ENCODE measurements at places on chromosomes 13 and 19. TPM values are rescaled to one million over a fixed set of nuclear protein-coding genes. Genes with fewer than 3 reads are reported as not detected.

DNA sequence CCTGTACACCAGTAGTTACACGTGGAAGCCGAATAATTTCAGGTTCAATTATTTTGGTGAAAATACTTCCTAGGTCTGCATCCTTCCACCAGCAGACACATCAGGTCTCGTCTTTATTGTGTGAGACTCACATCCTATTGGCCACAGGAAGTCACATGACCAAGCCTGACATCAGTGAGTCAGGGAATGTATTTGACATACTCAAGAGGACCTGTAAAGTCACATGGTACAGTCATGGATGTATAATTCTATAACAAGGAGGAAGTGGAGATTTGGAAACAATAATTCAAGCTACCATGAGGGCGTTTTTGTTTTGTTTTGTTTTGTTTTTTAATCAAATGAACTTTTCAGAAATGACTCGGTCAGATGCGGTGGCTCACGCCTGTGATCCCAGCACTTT is 9.3 kb upstream of the HIF3A start:
- no peak for DNase-seq

DNA sequence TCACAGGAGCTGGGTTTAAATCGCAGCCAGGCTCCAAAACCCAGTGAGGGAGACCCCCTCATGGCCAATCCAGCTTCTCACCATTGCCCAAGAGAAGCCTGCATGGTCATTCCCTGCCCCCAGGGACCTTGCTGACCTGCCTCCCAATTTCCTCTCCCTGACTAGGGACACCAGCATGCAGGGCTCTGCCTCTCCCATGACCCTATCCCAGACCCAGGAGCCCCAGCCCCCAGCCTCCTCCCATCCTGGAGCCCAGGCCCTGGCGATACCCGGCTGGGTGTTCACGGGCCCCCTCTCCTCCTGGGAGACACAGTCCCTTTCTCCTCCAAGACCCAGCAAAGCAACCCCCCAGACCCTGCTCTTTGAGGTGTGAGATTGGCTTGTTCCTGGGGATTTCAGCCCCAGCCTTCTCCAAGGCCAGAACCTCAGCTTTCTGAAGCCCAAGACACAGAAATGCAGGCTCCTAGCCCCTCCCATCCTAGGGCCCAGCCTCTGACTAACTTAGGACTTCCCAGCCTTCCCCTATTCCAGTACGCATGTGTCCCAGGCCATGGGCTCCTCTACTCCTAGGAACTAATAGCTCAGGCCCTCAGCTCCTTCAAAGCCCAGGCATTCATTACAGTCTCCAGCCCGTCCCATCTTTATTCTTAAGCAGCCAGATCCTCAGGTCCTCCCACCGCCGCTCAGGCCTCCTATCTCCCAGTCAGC is 1.1 kb downstream of the GYS1 start:
- peak; percentile 78 for DNase-seq

- DNase-seq = no peak
Measured at GRCh38 chr19:13212759-13213330, 62.6 kb downstream of the IER2 start.

DNA sequence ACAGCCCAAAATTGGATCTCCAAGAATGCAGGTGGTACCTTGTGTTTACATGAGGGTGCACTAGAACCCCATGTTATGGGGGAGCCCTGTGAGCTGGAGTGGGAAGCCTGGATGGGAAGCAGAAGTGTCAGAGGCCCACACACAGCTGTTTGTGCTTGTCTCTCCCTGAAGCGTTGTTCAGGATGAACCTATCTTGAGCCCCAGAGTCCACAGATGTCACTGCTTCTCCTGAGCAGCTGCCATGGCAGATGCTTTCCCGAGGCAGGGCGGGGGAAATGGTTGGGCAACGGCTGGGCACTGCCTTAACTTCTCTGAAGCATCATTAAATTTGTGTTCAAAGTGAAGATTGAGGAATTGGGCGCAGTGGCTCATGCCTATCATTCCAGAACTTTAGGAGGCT is 17.1 kb upstream of the CHST8 start:
- no peak for DNase-seq

DNA sequence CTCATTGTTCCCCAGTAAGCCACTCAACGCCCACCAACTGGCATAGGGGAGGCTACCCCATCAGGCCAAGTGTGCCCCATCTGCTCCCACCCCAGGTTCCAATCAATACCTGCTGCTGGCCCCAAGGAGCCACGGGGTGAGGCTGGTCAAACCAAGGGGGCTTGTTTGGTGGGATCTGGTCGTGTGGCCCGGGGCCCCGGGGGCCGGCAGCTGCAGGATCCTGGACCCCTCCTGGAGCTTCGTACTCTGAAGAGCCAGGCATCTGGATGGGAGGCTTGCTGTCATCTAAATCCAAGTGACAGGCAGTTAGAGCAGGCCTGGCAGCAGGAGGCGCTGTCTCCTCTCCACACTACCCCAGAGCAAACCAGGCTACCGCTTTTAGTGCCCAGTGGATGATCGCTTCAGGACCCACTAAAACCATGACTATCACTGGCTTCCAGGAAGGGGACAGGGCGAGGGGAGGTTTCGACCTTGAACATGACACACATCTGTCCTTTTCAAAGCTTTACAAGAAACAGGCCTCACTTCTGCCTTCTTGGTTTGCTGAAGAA is 14.2 kb downstream of the CHERP start:
- DNase-seq = no peak

DNA sequence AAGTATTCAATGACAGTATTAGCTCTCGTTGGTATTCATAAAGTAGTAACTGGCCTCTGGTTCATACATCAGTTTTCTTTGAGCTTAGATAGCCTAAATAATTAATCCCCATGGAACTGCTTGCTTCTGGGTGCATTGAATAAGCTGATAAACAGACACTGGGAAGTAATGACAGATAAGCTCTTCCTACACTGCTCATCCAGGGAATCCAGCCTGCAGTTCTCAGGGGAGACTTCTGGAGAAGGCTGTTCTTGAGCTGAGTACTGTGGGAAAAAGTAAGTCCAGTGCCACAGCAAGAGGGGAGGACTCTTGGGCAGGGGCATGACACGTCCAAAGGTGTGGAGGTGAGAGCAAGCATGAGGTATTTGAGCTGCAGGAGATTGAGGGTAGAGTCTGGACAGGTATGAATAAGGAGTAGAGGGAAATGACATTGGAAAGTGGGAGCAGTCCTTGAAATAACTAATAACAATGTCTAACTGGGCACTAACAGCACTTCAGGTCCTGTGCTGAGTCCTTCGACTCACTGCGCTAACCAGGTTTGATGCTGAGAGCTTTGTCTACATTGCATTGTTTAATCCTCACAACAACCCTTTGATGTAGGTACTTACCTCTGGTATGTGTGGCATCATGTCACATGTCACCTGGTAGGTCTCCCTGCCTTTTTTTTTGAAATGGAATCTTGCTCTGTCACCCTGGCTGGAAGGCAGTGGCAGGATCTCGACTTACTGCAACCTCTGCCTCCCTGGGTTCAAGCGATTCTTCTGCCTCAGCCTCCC is 7.2 kb downstream of the GARRE1 start:
- no peak for DNase-seq

Gene NTF4
- polyA plus RNA-seq = 5.8 TPM

Gene MTRF1
- polyA plus RNA-seq = 11.7 TPM

Gene EFNA2
- 0.48 TPM for polyA plus RNA-seq

Gene C19orf85
- not detected for polyA plus RNA-seq

Gene SHISA2
- 82.8 TPM for polyA plus RNA-seq

Gene ATP8A2
- polyA plus RNA-seq = 1.6 TPM

Gene APC2
- polyA plus RNA-seq = 1.1 TPM

All from hindlimb muscle (tissue), 1 donor.